K562 (cell line): ENCODE measurements at places on chromosomes 12 and 14.

- no peak for DNase-seq
Measured at GRCh38 chr12:124233041-124233796, 61.7 kb upstream of the RFLNA start.

DNA sequence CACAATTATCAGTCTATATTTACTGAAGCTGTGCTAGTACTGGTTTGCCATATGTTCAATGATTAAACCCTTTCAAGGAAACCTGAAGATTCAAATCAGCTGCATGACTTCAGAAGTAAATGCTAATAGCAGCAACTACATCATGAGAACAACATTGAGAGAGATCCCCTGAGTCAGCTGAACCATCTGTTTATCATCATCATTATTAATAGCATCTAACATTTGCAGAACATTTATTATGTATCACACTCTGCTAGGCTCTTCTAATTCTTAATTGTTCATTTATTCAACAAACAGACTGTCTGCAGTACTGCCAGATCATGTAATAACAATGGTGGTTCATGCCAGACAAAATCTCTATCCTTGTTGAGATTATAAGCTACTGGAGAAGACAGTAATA is 157.4 kb downstream of the KLHL28 start:
- DNase-seq, result no peak

- DNase-seq, result peak; percentile 20
Measured at GRCh38 chr14:63642656-63643382, 1.1 kb upstream of the WDR89 start.

DNA sequence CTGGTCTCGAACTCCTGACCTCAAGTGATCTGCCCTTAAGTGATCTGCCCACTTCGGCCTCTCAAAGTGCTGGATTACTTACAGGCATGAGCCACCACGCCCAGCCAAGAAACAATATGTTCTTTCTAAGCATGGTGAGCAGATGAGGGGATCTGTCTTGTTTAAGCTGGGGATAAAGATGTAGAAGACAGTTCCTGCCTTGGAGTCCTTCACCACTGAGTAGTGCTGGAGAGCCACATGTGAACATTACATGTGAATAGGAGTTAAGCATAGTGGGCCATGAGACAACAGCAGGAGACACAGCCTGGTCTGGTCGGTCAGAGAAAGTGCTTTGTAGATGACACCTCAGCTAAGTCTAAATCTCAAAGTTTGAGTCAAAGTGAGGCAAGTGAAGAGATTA is 26.0 kb downstream of the TMBIM6 start:
- no peak for DNase-seq

GRCh38 chr12:54173066-54173726 is 15.6 kb downstream of the SMUG1 start:
- no peak for DNase-seq

DNA sequence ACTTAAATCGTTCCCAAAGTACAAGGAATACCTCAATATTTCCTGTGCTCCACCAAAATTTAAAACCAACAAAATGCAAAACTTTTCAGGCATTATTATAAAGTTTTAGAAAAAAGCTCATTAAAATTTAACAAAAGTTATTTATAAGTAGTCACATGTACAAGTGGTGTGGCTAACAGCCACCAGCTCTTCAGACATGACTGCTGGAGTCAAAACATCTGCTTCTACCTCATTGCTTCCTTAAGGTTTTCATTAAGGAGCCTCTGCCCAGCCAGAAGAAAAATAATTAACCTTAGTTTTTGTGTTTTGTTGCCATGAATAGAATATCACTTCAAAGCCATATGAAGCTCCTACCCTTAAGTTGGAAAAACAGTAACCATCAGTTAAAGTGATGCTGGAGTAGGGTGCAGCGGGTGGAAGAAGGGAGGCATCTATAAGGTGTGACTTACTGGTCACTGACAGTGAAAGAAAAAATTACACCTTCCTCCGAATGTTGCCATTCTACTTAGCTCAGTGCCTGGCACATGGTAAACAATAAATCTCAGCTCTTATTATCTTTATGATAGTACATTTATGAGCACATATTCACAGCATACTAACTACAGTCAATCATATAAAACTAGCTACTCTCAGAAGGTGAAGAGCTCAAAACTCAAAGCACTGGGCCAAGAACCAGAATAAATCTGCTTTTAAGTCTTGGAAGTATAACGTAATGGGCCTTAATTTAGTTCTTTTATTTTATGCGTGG is 57.7 kb downstream of the GALC start:
- DNase-seq, result no peak

GRCh38 chr14:51654533-51654845 is 2.8 kb downstream of the FRMD6 start:
- no peak for DNase-seq

- peak; percentile 8 for DNase-seq
Measured at GRCh38 chr14:65482757-65483438, 70.4 kb downstream of the FUT8 start.

DNA sequence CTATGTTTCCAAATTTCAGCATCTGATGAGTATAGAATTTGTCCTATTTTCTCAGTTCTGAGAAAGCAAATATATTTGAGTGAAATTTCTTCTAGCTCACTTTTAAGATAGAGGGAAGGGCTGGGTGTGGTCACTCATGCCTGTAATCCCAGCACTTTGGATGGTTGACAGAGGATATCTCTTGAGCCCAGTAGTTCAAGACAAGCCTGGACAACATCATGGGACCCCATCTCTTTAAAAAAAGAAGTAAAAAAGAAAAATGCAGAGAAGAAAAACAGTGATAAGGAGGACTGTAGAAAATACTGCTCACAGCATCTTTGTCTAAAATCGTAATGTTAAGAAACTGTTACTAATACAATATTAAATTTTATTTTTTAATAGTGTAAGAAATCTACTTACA is 2.3 kb upstream of the OR6C70 start:
- no peak for DNase-seq

DNA sequence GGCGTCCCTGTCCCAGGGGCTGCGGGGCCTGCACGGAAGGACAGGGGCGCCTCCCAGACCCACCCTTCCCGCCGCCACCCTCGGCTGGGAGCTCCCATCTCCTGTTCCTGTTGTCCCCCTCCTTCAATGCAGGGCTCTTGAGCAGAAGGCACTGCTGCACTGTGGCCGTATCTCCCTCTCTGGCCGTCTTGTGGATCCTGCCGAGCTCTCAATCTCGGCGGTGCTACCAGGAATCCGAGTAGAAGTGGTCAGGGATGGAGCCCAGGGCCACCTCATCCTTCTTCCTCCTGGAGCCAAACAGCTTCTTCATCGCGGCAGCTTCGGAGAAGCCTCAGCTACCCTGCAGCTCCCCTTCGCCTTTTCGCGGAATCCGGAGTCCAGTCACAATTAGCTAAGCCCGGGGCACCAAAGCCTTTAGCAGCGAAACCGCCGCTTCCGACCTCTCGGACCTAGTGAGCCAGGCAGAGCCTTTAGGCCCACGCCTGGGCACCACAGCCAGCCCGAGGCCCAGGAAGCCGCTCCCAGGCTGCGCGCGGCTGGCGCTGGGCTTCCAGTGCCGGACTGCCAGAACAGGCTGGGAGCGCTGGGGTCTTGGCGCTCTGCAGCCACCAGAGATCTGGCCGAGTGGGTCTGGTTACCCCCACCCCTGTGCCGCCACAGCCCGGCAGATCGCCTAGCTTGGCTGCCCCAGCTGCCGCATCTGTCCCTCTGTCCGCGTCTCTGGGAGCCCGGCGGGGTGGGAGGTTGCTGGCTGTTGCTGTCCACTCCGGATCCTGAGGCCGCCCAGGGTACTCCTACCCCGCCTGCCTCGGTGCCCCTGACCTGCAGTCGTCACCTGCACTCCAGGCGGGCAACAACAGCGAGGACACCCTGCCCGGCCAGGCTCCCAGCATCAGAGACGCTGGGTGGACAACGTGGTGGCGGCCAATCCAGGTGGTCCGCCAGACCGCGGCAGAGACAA is 69.1 kb downstream of the ASCL4 start:
- DNase-seq, result no peak

DNA sequence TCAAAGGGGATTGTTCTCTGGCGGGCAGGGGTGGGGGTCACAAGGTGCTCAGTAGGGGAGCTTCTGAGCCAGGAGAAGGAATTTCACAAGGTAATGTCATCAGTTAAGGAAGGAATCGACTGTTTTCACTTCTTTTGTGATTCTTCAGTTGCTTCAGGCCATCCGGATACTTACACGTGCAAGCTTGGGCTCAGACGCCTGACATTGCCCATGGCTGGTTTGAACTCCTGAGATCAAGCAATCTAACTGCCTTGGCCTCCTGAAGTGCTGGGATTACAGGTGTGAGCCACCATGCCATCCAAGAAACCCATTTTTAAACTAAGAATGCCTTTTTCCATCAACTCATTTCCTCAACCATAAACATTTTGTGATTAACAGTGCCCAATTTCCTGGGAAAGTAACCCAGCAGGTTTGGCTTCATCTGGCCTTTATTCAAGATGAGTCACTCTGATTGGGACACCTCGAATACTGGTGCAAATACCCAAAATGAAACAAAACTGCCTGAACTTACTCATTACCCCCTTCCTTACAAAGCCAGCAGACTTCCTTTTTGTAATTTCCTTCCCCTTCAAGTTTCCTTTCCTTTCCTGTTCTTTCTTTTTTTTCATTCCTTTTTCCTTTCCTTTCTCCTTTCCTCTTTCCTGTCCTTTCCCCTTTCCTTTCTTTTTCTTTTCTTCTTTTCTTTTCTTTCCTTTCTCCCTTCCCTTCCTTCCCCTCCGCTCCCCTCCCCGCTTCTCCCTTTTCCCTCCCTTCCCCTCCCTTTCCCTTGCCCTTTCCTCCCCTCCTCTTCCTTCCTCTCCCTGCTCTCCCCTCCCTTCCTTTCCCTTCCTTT is 10.2 kb upstream of the RNASE10 start:
- DNase-seq, result no peak

DNA sequence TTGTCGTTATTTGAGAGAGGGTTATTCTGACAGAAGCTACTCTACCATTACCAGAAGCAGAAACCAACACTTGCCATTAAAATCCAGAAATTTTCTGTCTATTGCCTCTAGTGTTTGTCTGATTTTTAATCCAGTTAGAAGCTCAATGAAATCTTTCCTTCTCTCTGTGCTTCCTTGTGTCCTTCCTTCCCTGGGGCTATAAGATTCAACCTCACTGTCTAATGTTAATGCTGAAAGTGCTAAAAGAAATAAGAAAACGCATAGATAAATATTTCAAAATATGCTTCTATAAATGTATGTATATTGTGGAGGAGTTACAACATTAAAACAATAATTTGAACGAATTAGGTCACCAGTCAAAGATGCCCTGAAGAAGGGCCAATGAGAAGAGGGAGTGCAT is 120.8 kb downstream of the SEC23A start:
- DNase-seq, result no peak

GRCh38 chr14:64634558-64634957 is 69.7 kb upstream of the PLEKHG3 start:
- DNase-seq, result no peak

GRCh38 chr12:29299633-29300032 is 81.3 kb downstream of the ERGIC2 start:
- DNase-seq, result no peak

DNA sequence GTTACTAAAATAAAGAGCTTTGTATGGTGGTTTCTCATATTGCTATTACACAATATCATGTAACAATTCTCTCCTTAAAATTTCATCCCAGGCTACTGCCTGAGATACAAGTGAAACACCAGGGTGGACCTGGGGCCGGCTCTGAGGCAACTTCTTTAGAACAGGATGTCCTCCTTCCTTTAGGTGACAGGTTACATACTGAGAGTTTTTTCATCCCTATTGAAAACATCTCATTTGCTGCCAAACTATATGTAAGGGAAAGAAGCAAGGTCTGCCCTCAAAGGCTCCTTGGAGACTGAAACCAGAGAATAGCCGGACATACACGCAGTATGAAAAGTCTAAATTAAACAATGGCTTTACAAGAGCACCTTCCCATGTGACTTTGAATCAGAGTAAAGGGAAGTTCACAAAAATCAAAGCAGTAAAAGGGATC is 139.9 kb downstream of the DUSP6 start:
- no peak for DNase-seq

- DNase-seq, result no peak
Measured at GRCh38 chr12:12398026-12398859, 41.4 kb downstream of the BORCS5 start.

DNA sequence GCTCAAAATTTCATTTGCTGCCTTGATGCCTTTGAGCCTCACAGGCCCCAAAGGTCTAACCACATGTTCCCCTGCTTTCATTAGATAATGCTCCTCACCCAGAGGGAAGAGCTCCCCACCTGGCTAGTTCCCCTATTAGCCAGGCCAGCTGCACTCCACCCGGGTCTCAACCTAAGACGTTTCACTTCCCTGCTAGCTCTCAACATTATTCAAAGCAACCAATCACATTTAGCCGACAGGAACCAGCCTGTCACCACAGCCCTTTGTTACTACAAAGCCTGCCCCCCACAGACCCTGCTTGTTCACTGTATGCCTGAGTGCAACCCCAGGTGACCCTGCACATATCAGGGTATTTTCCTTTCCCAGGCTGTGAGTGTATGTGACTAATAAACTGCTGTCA is 78.6 kb downstream of the SLC15A5 start:
- DNase-seq, result no peak

DNA sequence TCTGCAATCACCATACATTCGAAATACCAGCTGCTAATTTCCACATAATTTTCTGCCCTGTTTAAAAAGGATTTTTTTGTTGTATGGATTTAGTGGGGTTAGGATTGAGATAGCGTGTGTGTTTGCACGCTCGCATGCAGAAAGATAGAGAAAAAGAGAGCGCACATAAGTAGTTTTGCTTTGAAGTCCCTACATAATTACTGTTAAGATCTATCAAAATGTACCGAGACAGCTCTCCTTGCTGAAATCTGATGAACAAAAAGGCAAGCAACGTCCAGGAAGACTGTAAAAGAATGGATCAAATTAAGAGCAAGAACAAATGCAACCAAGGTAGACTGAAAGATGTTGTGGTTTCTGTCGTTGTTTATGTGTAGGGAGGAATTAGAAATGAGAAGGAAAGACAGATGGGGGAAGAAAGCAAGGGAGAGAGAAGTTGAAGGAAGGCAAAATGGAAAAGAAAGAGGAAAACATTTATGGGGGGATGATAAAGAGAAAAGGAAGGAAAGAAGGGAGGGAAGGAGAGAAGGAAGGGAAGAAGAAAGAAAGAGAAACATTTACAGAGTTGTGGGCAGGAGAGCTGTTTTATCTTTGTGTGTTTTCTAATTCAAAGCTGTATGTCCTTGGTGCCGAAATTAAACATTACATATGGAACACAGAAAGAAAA is 522.3 kb downstream of the MED13L start:
- no peak for DNase-seq

DNA sequence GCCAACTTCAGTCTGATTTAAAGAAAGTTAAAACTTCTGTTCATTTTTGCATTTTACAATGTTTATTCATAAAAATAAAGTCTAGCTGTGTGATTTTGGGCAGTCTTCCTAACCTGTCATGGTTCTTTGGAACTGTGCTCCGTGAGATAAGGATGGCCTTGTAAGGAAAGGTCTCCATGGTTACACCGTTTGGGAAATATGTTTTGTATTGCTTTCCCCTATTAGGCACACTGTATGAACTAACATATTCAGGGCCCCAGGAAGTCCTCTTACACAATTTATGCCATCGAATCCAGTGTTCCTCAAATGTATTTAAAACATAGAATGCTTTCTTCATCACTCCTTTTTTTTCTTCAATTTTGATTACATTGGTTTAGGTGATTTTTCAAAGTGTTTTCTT is 54.5 kb downstream of the APAF1 start:
- peak; percentile 25 for DNase-seq

- DNase-seq, result no peak
Measured at GRCh38 chr14:74653386-74654138, 41.5 kb upstream of the LTBP2 start.
